Hematopoietic multipotent progenitor cell treated with erythropoietin and hydrocortisone succinate and interleukin-3 and kit ligand, for 17 days (in vitro differentiated cells): ENCODE measurements at places on chromosomes 4 and X.

DNA sequence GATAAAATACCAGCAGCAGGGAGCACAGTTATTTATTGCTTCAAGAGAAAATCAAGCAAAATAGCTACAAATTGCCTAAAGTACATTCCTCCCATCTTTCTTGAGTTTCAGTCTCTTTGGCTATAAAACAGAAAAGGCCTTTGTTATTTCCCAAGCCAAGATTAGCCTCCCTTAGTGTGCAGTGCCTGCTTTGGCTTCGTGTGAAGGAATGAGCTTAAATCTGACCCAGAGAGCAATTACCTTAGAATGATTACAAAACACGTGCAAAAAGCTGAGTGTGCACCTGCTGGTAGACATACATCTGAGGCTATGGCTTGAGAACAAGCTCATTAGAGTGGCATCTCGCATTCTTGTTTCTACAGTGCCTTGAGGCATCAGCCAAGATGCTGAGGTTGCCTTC, 250.8 kb downstream of the C4orf33 start:
- DNase-seq: no peak

GRCh38 chr4:138184886-138185285, 57.3 kb downstream of the SLC7A11 start:
- no peak for DNase-seq

DNA sequence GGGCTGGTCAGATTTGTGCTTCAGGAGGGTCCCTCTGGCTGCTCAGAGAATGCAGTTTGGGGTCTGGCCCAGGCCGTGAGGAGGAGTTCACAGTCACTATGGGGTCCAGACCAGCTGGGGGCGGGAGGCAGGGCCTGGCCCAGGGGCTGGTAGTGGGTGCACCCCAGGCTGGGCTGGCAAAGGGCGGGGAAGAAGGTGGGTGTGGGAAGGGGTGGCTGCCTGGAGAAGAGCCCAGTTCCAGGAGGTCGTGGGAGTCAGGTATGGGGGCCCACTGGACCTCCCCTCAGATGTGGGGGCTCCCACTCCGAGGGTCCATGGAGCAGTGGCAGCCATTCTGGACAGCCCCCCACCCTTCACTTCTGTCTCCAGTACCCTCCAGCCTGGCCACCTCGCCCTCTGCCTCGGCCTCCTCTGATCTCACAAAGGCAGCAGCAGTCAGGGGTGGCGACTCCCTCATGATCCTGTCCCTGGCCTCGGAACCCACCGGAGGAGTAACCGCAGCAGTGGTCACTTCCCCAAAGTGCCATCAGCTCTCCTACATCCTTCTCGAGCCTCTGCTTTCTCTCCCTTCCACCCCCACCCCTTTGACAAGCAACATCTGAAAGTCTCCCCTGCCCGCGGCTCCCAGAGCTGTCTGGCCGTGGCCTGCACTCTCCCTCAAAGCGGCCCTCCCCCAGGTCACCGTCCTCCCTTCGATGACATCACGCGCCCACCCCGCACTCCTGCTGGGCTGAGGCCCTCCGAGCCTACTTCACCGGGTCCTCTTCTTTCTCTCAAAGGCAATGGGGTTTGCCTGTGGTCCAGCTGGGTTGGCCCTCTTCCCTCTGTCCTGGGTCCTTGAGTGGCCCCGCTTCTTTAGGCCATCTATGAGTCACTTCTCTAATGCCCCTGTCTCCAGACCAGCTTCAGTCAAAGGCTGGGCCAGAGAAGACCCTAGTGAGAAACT, 1.7 kb upstream of the SLC6A8 start:
- DNase-seq: no peak

DNA sequence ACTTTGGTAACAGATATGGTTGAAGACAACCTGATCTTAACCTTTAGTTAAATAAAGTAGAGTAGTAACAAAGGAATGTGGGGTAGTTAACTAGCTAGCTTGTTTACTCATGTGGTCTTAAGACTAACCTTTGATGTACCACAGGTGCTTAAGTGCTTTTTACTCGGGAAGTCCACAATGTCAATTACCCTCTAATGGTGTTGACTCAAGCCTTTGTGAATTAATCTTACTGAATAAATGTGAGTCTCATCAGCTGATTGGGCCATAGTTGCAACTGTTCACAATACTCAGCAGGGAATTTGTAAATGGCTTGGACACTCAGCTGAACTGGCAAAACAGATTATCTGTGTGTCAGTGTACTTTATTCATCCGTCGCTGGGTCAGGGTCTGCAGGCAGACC, 119.0 kb upstream of the UGT8 start:
- DNase-seq: no peak

GRCh38 chrX:9832811-9833210, 46.6 kb downstream of the SHROOM2 start:
- DNase-seq: no peak

- peak; percentile 4 for DNase-seq
Observed at GRCh38 chrX:150897421-150898320, 797 bp downstream of the CD99L2 start.

- no peak for DNase-seq
Observed at GRCh38 chr4:123600987-123601904, 204.7 kb downstream of the SPRY1 start.

DNA sequence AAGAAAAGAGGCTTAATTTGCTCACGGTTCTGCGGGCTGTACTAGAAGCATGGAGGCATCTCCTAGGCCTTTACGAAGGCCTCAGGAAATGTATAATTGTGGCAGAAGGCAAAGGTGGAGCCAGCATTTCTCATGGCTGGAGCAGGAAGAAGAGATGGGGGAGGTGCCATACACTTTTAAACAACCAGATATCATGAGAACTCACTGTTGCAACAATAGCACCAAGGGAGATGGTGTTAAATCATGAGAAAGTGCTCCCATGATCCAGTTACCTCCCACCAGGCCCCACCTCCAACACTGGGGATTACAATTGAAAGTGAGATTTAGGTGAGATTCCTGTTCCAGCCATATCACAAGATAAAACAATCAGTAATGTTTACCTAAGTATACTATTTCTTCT, 45.5 kb downstream of the MTHFD2L start:
- DNase-seq: no peak
